Activated CD4-positive, alpha-beta memory T cell treated with anti-CD3 and anti-CD28 coated beads, Interleukin-2, amount 10 ng/mL, durations not matched to agents 7 days and 5 days (primary cell): ENCODE measurements at places on chromosomes 12 and 14. TPM values are rescaled to one million over a fixed set of nuclear protein-coding genes. Genes with fewer than 3 reads are reported as not detected.

GPR137C gene
- 0.88 TPM for total RNA-seq

PTPRR gene
- total RNA-seq, result not detected

HIF1A gene
- total RNA-seq, result 153 TPM

KIF26A gene
- total RNA-seq, result 7.9 TPM
